ENCODE measurements at places on chromosomes 11 and 22.

DNA sequence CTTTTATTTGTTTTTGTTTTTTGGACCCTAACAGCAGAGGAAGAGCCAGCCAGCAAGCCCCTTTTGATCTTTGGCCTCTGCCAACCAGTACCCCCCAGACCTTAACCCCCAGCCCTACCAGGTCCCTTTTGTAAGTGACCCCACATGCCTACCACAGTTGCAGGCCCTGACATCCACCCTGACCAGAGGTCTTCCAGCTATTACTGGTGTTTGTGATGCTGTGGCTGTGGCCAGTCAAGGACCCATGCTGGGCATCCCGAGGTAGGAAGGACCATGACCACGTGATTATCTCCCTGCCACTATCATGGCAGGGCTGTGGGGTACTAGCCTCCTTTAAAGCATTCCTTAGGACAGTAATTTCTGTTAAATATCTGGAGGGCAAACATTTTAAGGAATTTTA is 9.0 kb downstream of the MED15 start:
- no peak for DNase-seq

DNA sequence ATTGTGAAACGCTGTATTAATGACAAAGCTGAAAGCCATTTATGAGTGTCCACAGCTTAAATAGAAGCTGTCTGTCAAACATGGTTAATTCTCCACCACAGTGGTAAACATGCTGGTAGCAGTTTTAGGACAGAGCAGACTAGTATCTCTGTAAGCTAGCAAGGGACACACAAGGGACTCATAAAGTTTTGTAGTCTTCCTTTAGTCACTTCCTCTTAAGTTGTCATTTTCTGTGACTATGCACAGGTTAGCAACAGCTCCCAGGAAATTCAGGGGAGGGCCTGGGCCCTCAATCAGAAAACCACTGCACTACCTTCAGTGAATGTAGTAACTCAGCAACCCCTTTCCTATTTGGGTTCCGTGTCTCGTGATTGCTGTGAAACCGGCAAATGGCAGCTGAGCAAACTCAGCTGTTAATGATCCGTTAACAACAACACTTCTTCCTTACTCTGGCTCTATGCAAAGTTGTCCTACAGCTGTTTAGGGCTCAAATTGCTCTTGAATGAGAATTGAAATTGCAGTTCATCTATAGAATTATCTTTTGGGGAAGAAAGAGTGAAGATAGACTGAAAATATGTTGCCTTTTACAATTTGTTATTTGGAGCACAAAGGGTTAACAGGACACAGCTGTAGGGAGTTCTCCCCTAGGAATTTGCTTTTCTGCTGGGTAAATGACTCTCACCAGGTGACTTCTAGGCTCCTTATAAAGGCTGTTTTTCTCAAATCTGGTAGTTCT is at the start of gene MMP26:
MMP26 (plus strand) TSS at position 731 of the 736 bp plus-strand sequence.
- DNase-seq: no peak

DNA sequence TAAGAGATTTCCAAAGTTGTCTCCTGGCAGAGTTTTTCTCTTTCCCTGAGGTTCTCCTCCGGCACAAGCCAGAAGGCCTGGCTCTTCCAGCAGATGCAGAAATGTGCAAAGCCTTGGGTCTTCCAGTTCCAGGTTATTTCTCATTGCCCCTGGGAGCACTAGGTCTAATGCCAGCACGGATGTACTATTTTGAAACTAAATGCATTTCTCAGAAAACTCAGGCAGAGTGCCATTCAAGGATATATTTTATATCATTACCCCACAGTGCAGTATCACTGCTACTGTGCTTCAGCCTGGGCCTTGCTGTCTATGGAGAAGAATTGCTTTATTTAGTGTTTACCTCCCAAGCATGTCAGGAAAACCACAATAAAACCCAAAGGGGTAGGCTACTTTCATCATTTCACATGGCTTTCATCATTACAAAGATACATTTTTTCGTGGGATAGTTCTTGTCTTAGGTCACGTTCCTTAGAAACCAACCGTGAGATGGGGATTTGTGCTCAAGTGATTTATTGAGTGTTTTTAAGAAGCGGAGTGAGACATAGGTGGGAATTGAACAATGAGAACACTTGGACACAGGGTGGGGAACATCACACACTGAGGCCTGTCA is 22.4 kb upstream of the FZD4 start:
- DNase-seq: no peak

- no peak for DNase-seq
Measured at GRCh38 chr22:44583854-44584253, 85.8 kb upstream of the RTL6 start.

DNA sequence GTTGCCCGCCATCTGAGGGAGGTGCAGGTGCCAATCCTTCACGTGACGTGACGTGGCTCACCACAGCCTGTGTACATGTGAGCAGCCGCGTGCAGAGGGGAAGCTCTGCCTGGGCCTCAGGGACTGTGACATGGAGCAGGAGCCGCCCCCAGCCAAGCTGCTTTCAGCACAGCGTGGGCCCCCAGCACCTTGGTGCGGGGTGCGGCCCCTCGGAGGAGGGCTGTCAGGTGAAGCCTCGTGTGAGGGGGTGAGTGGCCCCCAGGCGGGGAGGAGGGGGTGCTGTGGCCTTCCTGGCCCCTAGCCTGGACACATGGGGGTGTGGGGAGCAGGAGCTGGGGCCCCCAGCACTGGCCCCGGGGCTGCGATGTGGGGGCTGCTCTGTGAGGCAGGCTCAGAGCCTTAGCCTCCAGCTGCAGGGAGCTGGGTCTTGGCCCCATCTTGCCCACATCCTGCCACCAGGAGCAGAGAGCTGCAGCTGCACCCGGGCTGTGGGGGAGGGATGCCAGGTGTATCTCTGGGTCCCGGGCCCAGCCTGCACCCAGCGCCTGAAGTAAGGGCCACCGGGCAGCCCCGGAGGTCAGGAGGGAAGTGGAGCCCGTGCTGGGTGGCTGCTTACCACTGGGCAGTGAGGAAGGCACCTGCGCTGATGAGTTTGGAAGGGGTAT is at the start of gene ADORA2A:
ADORA2A (plus strand) TSS at position 100 of the 665 bp plus-strand sequence. CDS start 5,806 bp downstream, outside the sequence.
- DNase-seq: peak; percentile 79

DNA sequence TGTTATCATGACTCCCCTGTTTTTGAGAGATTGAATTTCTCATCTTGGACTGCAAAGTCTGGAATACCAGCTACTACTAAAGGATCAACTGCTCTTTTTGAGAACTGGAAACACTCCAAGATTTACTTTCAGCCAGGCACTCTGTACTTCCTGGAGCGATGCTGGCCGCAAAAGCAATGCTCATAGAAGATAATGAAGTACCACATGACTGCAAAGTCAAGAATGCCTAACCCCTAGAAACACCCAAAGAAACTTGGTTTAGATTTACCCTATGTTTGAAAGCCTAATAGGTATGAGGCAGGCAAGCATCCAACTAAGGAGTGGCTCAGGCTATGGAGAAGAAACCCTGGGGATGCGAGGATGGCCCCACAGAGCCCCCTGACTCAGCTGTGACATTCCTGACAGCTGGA is 47.7 kb upstream of the ARHGAP20 start:
- no peak for DNase-seq

GRCh38 chr11:102560555-102561011 is 30.0 kb upstream of the MMP7 start:
- DNase-seq: no peak

GRCh38 chr22:38199826-38200559 is 1.8 kb upstream of the MAFF start:
- DNase-seq: no peak

DNA sequence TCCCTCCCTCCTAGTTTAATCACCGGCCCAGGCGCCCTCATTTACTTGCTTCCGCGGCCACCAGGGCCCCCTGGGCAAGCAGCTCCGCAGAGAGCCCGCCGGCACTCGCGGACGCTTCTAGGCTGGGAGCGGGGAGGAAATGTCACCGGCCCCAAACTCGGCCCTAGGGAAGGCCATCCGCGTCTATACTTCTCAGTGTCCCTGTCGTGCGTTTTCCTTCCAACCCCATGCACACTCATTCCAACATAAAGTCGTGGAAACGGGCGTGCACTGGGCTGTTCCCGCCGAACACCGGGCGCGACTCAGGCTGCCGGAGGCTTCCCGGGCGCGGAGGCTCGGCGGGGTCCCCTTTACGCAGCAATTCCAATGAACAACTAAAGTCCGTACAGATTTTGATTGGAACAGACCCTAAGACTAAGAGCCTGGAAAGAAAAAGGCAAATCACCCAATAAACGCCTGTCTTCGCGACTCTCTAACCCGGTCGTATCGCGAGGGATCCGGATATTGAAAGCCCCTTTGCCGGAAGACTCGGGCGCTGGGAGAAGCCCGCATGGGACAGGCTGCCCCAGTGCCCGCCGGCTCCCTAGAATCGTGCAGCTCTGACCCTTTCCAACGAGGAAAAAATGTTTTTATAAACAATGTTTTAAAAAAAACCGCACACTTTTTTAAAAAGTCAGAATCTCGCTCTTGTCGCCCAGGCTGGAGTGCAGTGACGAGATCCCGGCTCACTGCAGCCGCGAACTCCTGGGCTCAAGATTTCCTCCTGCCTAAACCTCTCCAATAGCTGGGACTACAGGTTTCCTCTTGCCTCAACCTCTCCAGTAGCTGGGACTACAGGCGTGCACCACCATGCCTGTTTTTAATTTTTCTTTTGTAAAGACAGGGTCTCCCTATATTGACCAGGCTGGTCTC is 1.3 kb upstream of the BARX2 start:
- no peak for DNase-seq

DNA sequence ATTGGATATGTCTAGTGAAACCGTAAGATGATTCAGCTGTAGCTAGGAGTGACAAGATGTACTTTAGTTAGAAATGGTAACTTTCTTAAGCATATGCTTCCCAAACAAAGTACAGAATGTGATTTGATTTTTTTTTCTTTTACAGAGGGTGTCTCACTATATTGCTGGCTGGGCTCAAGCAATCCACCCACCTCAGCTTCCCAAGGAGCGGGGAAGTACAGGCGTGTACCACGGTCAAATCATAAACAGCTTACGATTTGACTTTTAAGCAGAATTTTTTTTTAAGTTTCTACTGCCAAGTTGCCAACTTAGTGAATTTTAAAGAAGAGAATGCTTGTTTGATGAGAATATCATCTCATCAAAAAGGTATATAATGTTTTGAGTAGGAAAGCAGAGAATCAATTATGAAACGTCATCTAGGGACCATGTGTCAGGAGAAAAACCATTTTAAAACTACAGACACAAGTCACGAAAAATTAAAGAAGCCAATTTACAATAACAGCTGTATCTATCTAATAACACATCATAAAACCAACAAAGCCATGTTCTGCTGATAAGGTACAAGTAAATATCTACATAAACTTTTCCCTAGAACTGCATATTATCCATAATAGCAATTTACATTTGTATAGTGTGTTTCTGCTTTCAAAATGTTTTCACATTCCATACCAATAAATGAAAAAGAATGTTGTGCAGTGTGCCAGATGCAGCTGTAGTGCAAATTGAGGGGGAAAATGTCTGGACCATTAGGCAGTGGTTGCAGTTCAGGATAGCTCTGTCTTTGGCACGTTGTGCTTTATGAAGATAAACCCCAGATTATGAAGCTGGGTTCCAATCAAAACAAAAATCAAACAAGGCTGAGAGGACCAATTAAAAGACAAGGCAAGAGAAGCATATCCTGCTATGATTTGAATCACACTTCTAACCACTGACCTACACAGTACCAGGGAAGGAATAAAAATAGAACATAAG is 33.7 kb upstream of the USP47 start:
- DNase-seq: no peak

GRCh38 chr22:42317008-42317407 is 46.6 kb upstream of the TCF20 start:
- DNase-seq: no peak

DNA sequence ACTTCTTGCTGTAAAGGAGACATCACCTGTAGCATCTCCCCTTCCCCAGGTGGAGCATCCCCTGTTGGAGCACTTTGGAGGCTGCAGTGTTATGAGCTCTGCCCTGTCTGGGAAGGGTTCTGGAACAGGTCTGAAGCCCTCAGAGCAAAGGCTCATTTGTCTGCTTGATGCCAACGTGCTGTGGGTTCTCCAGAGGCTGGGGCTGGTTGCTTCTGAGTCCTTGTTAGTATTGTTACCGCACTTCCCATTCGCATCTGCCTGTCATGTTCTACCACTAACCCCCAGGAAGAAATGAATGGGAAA is 73.1 kb downstream of the PACS1 start:
- no peak for DNase-seq

GRCh38 chr11:73980001-73980961 is 2.4 kb downstream of the UCP2 start:
- DNase-seq: peak; percentile 72

- no peak for DNase-seq
Measured at GRCh38 chr11:96620464-96621044, 230.7 kb downstream of the JRKL start.

DNA sequence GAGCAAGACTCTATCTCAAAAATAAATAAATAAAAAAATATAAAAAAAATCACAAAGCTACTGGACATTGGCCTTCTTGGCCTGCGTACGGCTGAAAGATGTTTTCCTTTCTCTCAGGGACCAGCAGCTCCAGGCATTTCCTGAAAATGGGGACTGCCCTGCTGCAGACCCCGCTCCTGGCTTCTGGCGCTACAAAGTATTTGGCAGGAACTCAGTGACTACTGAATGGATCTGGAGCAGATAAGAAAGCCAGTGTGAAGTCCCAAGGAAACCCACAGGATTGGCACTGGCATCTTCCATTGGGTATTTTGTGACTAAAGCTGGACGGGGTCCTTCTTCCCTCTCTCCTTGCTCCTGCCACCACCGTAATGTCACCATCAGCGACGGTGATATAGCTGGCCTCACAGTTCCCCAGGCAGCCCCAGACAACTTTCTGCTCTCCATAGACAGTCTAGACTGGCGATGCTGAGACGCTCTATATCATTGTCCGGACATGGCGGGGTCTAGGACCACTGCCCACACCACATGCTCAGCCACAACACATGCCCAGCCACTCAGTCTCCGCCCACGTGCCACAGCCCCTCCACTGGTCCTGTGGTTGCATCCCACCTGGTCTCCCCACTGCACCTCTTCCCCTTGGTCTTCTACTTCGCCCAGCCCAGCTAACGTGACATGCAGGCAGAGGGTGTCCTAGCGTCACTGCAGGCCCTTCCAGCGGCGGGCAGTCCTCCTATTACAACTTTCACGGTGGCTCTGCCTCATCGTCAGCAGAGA is 22.7 kb upstream of the YPEL1 start:
- DNase-seq: no peak

DNA sequence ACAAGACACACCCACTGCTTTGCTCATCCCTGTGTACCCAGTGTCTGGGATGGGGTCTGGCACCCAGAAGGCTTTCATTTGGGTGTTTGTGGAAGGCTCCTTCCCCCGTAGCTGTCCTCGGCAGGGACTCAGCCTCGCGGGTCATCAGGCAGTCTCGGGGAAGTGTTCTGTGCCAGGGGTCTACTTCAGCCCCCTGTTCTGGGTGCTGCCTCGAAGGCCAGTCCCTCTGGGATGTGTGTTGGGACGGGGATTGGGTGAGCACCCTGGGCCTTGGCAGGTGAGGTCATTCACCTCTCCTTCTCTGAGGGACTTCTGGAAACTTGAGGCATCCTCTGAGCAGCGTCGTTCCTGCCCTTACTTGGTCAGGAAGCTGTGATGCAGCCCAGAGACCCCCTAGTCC is 65.5 kb downstream of the RPUSD4 start:
- DNase-seq: no peak

Measured in activated CD4-positive, alpha-beta T cell treated with anti-CD3 and anti-CD28 coated beads for 1 hour (primary cell).